Osteoblast (primary cell): ENCODE measurements at places on chromosomes 6 and 20. TPM values are rescaled to one million over a fixed set of nuclear protein-coding genes. Genes with fewer than 3 reads are reported as not detected.

GRCh38 chr20:38291966-38292365, 12.0 kb upstream of the BPI start:
- H3K4me3 ChIP-seq: no peak overlapping the region
- H3K4me1 ChIP-seq: peaks cover 24% of the 10 kb centered on the region
- no peak overlapping the region for H3K27ac ChIP-seq
- H3K36me3 ChIP-seq: no peaks in the 10 kb centered on the region

- H3K27ac ChIP-seq: no peak overlapping the region
- H3K4me1 ChIP-seq: no peaks in the 10 kb centered on the region
- no peaks in the 10 kb centered on the region for H3K27me3 ChIP-seq
- no peak overlapping the region for H3K4me3 ChIP-seq
These were observed 103.8 kb upstream of the SYNDIG1 start for GRCh38 chr20:24365670-24366069.

- no peaks in the 10 kb centered on the region for H3K27me3 ChIP-seq
- no peaks in the 10 kb centered on the region for H3K4me1 ChIP-seq
- H3K4me3 ChIP-seq: no peak overlapping the region
These were observed 108.5 kb upstream of the RALGAPA2 start for GRCh38 chr20:20820785-20821483.

DNA sequence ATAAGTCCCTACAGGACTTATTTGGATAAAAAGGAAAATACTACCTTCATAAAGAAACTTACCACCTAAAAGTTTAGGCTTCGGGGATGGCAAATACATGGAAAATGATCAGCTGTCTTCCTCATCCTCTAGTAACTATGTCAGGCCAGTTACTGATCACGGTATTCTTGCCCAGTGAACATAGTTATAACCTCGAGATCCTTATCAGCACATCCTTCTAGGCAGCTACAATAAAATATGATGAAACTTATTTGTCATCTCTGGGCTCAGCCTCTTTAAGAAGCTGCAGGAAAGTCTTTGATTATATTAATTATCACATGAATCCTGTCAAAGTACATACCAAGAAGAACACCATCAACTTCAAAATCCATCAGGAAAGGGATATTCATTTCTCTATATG, 41.8 kb downstream of the SF3B5 start:
- H3K36me3 ChIP-seq: no peaks in the 10 kb centered on the region
- DNase-seq: no peak
- H3K27ac ChIP-seq: no peak overlapping the region

DNA sequence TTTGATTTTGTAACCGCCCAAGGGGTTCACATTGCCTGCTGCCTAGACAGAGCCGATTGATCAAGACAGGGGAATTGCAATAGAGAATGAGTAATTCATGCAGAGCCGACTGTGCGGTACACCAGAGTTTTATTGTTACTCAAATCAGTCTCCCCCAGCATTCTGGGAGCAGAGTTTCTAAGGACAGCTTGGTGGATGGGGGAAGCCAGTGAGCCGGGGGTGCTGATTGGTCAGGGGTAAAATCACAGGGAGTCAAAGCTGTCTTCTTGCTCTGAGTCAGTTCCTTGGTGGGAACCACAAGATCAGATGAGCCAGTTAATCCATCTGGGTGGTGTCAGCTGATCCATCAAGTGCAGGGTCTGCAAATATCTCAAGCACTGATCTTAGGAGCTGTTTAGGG, 60.0 kb upstream of the EZR start:
- no peaks in the 10 kb centered on the region for H3K4me1 ChIP-seq
- no peaks in the 10 kb centered on the region for H3K27me3 ChIP-seq
- no peak overlapping the region for H3K4me3 ChIP-seq
- H3K36me3 ChIP-seq: no peaks in the 10 kb centered on the region
- no peak for DNase-seq

Gene RIMS1
- 8.3 and 13.4 TPM in 2 replicates for total RNA-seq
